T-helper 1 cell (primary cell): ENCODE measurements at places on chromosomes 7 and 10.

GRCh38 chr10:92550924-92551323 is 23.0 kb downstream of the IDE start:
- DNase-seq = no peak

DNA sequence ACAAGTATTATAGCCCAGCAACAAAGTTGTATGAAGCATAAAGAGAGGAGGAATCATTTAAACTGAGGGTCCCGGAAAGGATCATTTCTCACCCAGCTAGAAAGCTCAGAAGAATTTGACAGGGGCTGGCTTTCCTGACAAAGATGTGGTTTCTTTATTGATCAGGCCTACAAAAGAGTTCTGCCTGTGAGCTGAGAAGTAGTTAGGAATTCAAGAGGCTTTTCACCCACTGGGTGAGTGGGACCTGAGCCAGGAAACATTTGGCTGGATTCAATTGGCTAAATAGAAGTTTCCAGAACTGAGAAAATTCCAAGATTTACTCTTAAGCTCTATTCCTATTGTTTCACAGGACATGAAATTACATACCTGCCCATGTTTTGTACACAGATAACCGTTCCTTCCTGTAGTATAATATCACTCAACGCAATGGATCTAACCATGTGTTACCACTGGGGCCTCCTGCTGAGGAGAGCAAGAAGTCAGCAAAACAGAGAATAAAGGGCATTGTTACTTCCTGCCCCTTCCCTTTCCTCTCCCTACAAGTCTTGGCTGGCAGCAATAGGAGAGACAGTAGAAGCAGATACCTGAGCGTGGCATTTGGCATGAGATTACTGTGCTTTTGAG is 53.9 kb upstream of the PAPSS2 start:
- no peak for DNase-seq

- DNase-seq = no peak
These were observed 406.3 kb upstream of the KLF6 start for GRCh38 chr10:4191354-4191753.

GRCh38 chr7:880450-880849 is 4.1 kb downstream of the GET4 start:
- no peak for DNase-seq

GRCh38 chr7:2734084-2734686 is 46.2 kb downstream of the AMZ1 start:
- DNase-seq = no peak
